Hippocampal formation (tissue), 2 donors: ENCODE measurements at places on chromosomes 1 and 21.

- no peak for DNase-seq
Measured at GRCh38 chr1:85374160-85374559, 90.8 kb downstream of the DDAH1 start.

DNA sequence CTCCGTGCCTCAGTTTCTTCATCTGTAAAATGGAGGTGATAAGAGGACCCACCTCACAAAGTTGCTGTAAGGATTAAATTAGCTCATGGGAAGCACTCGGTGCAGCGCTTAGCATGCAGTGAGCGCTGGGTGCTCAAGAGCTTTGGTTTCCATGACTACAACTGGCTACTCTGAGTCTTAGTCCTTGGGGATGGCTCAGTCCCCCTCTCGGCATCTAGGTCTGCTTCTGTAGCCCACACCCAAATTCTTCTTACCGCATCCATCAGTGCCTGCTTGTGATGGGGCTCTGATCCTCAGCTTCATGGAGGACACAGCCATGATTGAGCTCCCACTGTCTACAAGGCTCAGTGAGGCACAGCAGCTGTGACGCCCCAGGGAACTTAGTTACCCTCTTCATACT lies 159.0 kb downstream of the ACTL8 start:
- DNase-seq, result no peak

DNA sequence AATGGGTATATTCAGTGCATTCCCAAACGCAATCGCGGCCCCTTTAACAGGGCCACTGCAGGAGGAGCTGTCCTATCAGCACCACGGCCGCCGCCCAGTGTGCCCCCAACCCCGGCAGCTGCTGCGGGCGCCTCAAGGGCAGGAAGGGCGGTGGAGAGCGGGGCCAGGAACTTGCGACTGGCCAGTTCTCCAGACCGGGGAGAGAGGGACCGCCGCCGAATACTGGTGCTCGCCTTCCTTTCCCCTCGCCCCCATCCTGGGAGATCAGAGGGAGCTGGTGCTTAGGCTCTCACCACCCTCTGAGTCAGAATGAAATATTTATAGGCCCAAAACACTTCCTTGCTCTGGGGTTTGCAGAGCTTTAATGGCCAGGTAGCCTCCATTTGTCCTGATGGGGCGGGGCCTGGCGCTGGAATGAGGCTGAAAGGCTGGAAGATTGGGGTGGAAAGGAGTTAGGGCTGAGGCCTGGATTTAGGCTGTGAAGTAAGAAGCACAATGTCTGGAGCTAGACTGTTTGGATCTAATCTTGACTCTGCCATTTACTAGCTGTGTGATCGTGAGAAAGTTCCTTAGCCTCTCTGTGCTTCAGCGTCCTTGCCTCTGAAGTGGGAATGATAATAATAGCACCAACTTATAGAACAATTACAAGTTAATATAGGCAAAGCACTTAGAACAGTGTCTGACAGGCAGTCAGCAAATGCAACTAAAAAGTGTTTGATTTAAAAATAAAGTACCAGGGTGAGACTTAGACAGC lies 75.5 kb downstream of the NAV1 start:
- DNase-seq, result no peak

GRCh38 chr1:214550013-214550856 lies 1.2 kb downstream of the PTPN14 start:
- no peak for DNase-seq

GRCh38 chr1:101311146-101311920 lies 74.5 kb downstream of the S1PR1 start:
- DNase-seq, result no peak
